ENCODE measurements at places on chromosomes 2 and 18.

- no peak for DNase-seq
Measured at GRCh38 chr2:196324211-196324610, 152.8 kb upstream of the STK17B start.

DNA sequence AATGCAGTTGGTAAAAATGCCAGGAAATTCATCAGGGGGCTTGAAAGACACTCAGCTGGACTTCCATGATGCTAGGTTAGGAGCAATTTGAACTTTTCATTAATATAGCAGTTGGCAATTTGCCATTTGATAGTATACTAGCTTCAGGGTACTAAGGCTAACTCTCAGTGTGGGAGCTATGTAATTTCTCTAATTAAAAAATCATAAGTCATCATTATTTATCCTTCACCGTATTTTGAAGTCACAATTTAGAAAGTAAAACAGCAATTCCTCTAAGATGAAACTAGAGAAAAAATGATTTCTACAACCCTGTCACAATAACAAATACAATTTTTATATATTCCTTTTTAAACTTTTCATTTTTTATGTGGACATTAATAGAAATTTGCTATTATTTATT, 190.8 kb downstream of the GPD2 start:
- no peak for DNase-seq

DNA sequence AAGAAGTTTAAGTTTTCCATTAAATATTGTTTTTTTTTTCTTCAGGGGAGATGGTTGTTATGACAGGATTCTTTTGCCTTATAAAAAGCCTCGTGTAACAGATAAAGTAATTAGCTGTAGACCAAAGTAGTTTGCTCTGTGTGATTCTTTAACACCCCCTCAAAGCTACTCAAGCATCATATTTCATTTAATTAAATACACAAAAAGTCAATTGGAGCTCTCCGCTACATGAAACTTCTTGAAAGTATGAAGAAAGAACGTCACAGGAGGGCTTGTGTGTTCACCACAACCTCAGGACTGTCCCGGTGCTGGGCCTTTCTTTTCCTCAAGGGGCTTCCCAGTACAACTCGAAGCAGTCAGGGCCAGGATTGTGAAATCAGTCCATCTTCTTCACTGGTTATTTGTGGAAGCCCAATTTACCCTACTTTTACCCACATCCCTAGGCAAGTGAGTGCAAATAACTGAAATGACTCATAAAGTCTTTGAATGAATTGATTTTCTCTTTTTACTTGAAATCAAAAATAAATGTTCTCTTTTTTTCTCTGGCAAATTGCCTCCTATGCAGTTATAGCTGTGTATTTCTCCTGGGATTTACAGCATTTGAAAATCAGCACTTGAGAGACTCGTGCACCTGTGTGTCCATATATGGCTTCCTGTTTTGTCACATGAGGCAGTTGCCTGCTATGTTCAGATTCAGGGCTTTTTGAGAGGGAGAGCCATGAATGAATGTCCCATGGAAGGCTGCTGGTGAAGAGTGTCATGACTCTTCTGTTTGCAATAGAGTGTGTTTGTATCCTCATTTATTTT, 48.6 kb downstream of the LINC00305 start:
- DNase-seq = no peak

- DNase-seq = no peak
Measured at GRCh38 chr18:6374935-6375529, 39.7 kb downstream of the L3MBTL4 start.

DNA sequence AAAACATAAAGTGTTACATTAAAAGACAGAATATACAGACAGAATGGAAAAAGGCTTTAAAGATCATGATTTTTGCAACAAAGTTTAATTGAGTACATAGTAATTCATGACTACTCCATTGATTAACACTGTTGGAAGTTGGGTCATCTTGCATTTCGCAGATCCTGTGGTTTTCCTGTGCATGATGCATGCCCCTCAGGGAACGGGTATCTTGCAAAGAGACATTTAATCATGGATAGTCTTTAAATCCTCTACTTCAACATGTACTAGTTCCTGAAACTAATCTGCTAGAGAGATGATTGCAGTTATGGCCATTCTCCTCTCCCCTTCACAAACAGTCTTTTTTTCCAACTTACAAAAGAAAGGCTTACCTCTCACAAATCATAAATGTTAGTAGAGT, 155.6 kb upstream of the DSEL start:
- DNase-seq = no peak

DNA sequence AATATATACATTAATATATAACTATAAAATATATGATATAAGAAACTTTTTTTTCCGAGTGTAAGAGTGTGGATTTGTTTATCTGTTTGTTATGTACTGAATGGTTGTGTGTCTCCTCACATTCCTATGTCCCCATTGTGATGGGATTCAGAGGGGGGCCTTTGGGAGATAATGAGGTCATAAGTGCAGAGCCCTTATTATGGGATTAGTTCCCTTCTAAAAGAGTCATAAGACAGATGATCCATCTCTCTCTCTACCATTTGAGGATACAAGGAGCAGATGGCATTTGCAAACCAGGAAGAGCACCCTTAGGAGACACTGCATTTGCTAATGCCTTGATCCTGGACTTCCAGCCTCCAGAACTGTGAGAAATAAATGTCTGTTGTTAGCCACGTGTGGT, 30.3 kb upstream of the SAP130 start:
- DNase-seq = no peak

DNA sequence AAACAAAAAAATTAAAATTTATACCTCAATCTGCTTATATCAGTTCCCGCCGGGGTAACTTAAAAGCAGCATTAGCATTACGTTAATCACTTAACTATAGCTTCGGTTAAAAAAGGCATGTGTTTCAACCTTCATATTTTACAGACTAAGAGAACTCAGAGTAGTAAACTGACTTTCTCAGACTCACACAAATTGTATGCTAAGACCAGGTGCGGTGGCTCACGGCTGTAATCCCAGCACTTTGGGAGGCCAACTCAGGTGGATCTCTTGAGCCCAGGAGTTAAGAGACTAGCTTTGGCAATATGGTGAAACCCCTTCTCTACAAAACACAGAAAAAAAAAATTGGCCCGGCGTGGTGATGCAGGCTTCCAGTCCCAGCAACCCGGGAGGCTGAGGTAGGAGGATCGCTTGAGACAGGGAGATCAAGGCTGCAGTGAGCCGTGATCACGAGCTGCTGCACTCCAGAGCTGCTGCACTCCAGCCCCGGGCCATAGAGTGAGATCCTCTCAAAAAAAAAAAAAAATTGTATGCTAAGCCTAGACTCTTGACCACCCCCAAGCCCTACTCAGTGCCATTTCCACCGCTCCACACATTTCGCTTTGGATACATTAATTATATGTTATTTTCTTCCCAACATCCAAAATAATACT, 2.4 kb downstream of the HNRNPLL start:
- DNase-seq = peak; percentile 72

- no peak for DNase-seq
Measured at GRCh38 chr2:226796012-226796839, 3.4 kb downstream of the IRS1 start.

- no peak for DNase-seq
Measured at GRCh38 chr2:100535855-100536254, 26.9 kb upstream of the PDCL3 start.

GRCh38 chr2:52936029-52936428, 831.6 kb upstream of the CHAC2 start:
- DNase-seq = no peak

DNA sequence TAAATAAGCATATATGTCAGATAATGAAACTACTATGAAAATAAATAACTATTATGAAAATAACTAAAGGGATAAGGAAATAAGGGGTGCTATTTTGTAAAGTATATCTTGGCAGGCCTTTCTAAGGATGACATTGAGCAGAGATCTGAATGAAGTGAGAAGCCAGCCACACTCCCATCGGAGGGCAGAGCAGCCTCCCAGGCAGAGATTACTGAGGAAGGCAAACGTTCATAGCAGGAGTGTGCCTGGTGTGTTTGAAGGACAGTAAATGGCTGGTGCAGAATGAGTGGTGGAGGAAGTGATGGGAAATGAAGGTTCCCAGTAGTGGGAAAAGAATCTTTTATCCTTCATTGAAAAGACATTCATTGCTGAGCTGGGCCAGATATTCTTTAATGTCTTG, 62.5 kb downstream of the SPHKAP start:
- no peak for DNase-seq

DNA sequence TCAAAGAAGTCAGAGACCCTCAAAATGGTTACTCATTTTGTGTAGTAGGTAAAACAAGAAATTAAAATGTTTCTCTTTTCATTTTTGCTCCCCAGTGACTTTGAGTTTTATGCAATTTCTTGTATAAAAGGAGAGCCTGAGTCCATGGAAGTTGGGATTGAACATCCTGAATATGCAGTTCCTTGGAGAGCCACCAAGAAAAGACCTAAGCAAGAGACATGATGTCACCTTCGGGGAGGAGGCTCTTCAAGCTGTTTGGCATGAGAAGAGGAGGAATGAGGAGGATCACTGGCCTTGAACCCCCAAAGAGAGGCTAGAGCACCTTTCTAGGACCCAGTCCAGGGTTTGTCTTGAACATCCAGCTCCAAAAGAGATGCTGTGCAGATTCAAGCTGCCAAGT, 83.5 kb upstream of the STPG4 start:
- DNase-seq = no peak

DNA sequence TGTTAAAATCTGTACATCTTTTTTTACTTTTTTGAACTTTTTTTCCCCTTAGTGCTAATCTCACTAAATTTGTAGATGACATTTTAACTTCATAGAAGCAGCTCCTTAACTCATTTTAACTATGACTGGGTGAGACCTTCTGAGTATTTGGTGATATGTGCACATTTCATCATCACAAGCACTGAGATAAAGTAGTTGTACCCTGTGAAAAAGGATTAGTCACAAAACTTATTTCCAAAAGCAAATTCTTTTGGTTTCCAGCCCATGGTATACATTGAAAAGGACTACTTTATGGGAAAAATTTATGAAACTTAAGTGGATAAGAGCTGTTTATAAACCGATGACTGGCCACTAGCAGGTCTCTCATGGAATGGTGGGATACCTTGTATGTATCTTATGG, 581.5 kb downstream of the PLCL1 start:
- no peak for DNase-seq

GRCh38 chr2:29405707-29406106, 290.5 kb downstream of the CLIP4 start:
- DNase-seq = no peak
